ENCODE measurements at places on chromosomes 1 and 21.

DNA sequence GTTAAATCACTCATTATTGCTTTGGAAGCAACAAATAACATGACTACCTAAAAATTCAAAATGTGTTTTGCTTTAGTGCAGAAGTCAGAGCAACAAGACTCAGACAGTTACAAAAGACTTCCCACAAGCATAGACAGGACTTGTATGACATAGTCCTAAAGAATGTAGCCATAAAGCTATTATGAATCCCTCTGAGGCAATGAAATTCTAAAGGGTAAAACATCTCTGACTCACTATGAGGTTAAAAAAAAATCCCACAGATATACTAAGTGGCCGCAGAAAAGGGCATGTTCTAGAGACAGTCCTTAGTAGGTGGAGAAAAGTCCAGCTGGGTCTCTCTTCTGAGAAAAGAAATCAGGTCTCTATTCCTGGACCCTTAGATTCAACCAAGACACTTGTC is 4.9 kb downstream of the PRKAB2 start:
- peak; percentile 96 for DNase-seq

DNA sequence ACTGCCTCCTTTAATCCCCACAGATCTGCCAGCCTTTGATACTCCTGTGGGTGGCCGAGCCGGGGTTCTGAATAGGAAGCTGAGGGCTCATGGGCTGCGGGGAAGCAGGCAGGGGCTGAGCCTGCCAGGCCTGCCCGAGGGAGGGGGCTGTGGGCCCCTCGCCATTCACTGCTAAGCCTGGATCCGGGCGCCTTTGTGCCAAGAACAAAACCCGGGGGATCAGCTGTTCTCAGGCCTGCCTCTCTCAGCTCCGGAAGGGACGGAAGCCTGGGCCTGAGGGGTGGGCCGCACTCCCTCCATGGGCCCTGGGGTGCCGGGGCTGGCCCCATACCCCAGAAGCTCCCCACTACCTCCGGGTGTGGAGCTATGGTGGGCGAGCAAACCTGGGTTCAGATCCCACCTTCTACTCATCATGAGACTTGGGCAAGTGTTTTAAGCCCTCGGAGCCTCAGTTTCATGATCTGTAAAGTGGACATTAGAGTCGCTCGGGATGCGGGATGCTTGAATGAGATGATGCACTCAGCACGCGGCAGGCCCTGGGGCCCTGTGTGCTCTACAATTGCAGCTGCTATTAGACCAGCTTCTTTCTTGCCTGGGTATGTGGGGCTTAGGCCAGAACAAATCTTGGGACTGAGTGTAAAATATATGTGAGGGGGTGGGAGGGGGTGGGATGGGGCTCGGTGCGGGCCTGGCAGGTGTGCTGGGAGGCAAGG is 19.2 kb upstream of the EPHA2 start:
- no peak for DNase-seq

- no peak for DNase-seq
Observed at GRCh38 chr1:231189683-231190270, 27.9 kb downstream of the TRIM67 start.

DNA sequence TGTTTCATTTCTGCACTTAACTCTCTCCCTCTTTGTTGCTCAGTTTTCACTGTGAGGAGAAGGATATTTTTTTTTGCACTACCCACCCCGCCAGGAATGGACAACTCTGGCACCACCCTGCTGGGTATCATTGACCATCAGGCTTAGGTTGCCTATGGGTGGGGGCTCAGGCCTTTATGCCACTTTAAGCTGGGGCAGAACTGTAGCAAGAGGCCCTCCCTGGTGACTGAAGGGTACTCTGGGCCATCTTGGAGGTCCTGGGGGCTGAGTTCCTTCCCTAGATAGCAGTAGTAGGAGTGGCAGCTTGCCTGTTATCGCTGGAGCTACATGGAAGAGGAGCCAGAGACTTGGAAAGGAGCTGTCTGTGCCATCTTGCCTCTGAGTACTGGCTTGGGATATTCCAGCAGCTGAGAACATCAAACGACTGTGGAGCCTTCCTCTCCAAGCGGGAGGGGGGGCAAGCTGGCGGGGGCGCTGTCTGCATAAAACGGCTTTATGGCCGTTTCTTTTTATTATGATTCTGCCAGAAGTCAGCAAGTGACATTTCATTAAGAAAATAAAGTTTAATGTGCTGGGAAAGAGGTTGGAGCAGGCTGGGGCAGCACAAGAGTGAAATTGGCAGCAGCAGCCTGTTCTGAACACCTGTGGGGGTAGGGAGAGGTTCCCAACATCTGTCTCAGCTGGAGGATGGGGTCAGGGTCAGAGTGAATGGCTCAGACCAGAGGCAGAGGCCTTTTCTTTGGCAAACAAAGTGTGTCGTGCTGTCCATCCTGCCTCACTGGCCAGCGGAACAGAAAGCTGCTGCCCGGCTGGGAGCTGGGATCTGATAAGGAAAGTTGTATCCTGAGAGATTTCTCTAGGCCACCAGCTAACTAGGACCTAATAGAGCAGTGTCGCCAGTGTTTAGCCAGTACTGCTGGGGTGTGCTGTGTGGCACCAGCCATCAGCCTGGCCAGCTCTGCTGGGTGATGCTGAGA is 32.9 kb downstream of the TMEM53 start:
- no peak for DNase-seq

GRCh38 chr1:39178541-39179431 is 25.7 kb upstream of the MACF1 start:
- DNase-seq: peak; percentile 85

- DNase-seq: peak; percentile 82
Observed at GRCh38 chr1:116909512-116910378, at the start of gene PTGFRN. TSS of gene PTGFRN (plus strand) at chr1:116909916. CDS start at chr1:116910204, 288 bp downstream.

- no peak for DNase-seq
Observed at GRCh38 chr1:201766131-201766866, 62.7 kb upstream of the IPO9 start.
